Posterior cingulate gyrus (tissue), 11 donors: ENCODE measurements at places on chromosomes 13 and 19.

DNA sequence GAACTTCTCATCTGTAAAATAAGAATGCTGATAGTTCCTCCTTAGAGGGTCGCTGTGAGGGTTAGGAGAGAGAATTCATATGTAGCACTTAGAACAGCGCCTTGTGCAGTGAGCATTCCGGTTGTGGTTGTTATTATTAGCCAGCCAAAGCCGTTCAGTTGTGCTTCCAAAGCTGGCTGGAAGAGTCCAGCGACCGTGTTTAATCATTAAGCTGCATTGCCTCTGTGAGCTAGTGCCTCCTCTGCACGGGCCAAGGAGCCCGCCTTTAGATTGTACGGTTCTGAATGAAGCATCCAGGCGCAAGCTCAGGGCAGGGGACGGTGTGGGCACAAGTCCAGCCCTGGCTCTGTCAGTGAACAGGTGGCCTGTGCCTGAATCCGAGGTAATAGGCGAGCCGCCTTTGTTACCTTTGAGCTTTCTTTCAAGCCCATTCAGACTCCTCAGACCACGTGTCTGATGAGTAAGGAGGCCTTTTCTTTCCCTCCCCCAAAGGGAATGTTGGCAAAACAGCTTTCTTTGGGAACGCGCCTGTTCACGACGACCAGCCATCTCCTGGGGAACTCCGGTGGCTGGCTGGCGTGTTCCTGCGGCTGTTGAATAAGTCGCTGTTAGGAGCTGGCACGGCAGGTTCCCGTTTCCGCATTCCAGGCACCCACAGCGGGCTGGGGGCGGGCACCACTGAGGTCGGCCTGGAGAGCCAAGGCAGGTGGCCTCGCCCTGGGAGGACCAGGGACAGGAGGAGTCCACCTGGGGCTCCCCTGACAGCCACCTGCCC, 25.1 kb downstream of the SIPA1L3 start:
- peak; percentile 91 for DNase-seq

DNA sequence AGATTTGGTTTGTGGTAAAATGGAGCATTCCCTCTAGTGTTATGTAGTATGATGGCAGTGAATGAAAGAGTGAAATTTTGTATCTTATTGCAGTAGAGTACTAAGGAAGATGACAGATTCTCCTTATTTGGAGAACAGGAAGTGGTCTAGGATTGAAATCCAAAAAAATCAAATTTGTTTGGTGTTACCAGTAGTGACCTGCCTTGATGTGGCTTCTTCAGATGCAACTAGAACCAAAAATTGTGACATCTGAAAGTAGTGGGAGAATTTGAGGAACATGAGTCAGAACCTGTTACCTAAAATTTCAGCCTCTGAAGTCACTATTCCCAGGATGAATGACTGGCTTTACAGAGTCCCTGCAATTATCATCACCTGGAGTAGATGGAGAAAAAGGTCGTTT, 165.9 kb downstream of the KLF5 start:
- DNase-seq = no peak

DNA sequence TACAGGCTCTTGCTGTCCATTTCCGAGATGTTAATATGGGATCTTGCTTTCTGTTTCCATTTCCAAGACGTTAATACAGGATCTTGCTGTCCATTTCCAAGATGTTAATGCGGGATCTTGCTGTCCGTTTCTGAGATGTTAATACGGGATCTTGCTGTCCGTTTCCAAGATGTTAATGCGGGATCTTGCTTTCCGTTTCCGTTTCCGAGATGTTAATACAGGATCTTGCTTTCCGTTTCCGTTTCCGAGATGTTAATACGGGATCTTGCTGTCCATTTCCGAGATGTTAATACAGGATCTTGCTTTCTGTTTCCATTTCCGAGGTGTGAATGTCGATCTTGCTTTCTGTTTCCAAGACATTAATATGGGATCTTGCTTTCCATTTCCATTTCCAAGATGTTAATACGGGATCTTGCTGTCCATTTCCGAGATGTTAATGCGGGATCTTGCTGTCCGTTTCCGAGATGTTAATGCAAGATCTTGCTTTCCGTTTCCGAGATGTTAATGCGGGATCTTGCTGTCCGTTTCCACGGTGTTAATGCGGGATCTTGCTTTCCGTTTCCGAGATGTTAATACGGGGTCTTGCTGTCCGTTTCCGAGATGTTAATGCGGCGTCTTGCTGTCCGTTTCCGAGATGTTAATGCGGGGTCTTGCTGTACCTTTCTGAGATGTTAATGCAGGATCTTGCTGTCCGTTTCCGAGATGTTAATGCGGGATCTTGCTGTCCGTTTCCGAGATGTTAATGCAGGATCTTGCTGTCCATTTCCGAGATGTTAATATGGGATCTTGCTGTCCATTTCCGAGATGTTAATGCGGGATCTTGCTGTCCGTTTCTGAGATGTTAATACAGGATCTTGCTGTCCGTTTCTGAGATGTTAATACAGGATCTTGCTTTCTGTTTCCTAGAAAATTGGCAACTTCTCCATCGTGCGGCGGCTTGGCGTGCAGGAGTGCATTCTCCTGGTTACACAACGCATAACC, 38.3 kb downstream of the PEX11G start:
- DNase-seq = no peak

DNA sequence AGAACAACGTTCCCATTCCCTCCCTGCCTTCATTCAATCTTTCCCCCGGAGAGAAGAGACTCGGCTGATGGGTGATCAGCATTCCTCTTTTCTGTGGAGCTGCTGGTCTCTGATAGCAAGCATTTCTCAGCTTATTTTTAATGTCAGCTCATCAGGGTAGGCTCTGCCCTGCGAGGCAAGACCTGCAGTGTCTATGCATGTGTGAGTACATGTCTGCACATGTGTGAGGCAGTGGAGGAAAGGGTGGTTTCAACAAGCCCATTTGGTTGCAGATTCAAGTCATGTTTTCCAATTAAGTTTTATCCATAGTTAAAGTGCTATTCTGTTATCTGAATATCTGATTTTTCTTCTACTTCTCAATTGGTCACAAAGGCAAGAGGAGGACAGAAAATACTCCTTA, 19.5 kb downstream of the SLC10A2 start:
- DNase-seq = no peak

DNA sequence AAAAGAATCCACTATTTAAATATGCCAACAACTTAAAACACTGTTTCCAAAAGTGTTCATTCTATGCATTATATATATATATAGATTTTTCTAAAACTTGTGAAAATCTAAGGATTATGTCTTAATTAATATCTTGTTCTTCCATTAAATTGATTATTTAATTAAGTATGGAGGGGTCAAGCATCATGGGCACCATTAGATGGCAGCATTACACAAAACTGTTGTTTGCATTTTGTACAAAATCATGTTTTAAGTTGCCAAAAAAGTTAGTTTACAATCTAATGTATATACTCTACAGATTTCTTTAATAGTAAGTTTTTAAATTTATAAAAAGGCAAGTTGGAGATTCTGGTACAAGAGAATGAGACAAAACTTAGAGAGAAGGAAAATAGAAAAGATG, 213.2 kb upstream of the EDNRB start:
- no peak for DNase-seq

- no peak for DNase-seq
These were observed 115.3 kb downstream of the NALCN start for GRCh38 chr13:101301053-101301452.

DNA sequence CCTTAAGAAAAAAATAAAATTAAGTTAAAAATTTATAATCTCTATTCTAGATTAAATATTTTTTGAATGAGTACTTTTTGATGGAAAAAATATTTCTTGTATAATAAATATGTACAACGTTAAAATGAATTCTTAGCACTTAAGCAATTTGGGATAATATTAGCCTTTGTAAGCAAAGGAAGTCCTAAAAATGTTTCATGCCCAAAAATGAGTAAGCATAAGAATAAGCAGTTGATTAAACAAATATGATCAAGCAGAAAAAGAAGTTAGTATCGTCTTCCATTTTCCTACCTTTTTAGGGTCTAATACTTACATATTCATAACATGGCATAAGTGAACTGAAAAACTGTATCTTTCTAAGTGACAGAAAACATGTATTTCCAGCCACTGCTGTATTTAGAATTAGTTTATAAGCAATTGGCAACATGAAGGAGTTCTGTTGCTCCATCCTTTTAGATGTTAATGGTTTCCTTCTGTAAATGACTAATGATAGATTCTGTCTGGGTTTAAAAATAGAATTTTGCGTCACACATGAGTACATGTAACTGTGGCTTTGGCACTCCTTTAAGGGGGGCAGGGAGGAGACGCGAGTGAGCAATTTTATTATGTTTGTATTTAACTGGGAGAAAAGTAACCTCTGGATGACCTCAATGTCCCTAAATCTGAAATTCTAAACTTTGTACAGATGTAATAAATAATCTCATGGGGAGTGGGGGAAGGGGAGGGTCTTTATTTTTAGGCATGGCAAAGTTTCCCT, 237.4 kb downstream of the RGCC start:
- DNase-seq = no peak

- no peak for DNase-seq
These were observed 211.2 kb upstream of the EDNRB start for GRCh38 chr13:78129823-78130222.

GRCh38 chr13:99905224-99905623, 66.3 kb downstream of the ZIC5 start:
- DNase-seq = no peak

GRCh38 chr19:19151418-19151817, 13.1 kb upstream of the TMEM161A start:
- no peak for DNase-seq

- DNase-seq = peak; percentile 67
These were observed 94.6 kb upstream of the ARHGEF7 start for GRCh38 chr13:111020546-111020945.

DNA sequence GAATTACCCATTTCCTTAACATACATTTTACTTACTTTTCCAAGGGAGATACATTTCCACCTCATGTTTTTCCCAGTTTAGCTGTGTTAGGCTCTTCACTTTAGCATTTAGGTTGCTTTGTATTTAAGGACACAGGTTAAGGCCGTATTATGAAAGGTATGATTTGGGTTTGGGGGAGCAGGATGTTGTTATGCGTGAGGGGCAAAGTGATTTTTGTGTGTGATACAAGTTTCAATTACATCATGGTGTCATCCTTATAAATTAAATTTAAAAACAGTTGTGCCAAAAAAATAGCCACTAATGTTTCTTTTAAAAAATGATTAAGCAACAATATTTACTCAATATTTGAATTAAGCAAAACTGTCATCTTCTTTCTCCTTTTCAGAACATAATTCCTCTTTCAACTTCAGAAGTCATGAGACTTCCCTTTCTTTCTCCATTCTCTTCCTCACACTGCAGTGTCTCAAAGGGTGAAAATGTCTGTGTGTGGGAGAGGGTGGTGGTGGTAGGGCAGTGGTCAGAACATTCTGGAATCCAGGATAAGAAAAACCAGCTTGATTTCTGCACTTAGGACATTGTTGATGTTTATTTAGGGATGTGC, 126.2 kb downstream of the KCNRG start:
- DNase-seq = no peak

DNA sequence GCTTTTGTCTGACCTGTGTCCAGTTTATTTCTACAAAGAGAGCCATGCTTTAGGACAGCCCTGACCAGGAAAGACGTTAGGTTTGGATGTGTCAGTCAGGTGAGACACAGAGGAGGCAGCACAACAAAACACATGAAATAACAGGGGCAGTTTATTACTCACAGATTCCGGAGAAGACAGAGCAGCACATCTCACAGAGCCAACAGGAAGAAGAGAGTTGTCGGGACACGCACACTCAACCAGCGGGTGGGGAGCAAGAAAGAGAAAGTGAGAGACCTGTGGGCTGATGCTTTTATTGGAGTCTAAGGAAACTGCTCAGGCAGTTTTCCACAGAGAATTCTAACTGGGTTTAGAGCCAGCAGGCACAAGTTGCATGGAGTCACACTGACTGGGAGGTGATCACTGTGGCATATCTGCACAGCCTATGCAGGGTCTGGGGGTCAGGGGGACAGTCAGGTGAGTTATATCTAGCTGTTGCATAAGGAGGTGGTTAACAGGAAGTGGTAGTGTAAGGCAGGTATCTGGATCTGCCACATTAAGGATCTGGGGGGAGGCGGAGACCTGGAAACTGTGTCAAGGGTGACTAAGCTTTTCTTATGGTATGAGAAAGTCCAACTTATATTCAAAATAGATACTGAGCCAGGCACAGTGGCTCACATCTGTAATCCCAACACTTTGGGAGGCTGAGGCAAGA, 24.1 kb upstream of the CEACAM20 start:
- no peak for DNase-seq

DNA sequence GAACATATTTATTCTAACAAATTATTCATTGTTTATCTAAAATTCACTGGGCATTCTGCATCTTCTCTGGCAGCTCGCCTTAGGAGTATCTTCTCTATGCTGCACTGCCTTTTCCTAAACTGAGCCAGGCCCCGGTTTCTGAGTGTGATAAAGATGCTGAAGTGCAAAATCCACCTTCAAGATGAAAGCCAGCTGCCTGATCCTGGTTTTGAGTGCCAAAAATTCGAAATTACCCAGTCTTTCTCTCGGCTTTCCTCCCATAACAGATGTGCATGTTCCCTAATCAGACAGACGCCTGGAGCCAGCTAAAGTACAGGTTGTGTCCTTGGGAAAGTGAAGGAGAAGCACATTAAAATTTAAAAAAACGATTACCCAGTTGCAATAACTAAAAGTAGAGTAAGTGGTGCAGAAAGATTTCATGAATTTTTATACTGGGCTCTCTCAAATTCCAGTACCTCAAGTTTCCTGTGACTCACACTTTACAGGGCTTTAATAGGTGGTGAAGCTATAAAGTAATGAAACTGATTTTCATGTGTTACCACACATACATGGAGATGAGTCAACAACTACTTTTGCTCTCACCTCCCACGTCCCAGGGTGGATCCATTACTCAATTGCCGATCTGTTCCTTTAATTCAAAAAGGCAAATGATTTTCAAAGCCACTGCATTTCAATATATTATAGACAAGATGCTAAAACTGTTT, 65.0 kb upstream of the GTF2F2 start:
- DNase-seq = peak; percentile 38

- DNase-seq = no peak
These were observed 5.9 kb downstream of the ADGRE2 start for GRCh38 chr19:14772467-14772866.

- no peak for DNase-seq
These were observed 5.0 kb downstream of the TDRD3 start for GRCh38 chr13:60402022-60402421.

- DNase-seq = no peak
These were observed 40.0 kb downstream of the C13orf46 start for GRCh38 chr13:113933901-113934300.

GRCh38 chr13:59906413-59907049, 257.2 kb downstream of the DIAPH3 start:
- DNase-seq = no peak

- no peak for DNase-seq
These were observed 805.7 kb downstream of the DIAPH3 start for GRCh38 chr13:59358014-59358413.

DNA sequence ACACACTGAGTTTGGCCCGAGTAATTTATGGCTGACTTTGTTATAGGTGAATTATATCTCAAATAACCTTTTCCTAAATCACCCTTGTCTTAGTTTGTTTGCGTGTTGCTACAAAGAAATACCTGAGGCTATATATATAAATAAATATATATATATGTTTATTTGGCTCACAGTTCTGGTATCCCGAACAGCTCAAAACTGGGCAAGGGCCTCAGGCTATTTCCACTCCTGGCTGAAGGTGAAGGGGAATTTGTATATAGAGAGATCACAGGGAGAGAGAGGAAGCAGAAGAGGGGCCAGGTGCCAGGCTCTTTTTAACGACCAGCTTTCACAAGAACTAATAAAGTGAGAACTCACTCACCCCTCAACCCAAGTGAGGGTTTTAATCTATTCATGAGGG, 159.9 kb upstream of the STARD13 start:
- DNase-seq = no peak

- DNase-seq = no peak
These were observed 54.4 kb downstream of the ERCC5 start for GRCh38 chr13:102900193-102900608.
